ENCODE measurements at places on chromosomes 6 and 20.
A peak's percentile ranks its signal among the peaks of the same experiment; 100 is the strongest.

DNA sequence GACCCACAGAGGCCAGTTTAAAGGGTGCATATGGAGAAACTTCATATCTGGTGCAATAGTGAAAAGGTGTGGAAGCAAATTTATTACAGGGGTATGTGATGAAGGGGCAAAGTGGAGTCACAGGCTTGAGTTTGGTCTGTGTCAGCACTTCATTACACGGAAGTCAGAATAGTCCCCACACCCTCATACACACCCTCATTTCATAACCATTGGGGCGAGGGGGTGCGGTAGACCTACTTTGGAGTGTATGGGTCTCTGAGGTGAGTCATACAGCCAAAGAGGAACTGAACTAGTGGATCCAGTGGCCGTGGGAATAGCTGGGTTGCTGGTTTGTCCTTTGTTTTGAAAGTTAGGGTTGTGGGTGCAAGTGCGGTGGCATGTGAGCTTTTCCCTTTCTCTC lies 3.3 kb downstream of the TM9SF4 start:
- DNase-seq, result no peak

DNA sequence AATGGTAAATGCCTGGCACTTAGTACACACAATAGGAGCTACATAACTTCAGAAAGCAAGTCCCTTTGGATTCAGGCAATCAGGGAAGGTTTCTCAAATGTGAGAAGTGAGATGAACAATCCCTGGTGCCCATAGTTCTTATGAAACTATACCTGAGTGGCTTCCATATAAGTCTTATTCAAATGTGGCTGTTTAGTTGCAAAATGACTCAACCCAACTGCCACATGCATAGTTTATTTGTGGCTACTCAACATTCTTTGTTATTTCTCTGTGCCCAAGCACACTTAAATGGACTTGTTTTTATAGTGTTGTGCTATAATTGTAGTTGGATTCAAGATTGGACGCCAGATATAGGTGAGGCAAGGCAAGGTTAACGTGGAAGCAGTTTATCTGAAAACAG lies 93.7 kb upstream of the ATXN1 start:
- DNase-seq, result no peak

- DNase-seq, result no peak
Measured at GRCh38 chr6:37630281-37630799, 67.3 kb downstream of the MDGA1 start.

DNA sequence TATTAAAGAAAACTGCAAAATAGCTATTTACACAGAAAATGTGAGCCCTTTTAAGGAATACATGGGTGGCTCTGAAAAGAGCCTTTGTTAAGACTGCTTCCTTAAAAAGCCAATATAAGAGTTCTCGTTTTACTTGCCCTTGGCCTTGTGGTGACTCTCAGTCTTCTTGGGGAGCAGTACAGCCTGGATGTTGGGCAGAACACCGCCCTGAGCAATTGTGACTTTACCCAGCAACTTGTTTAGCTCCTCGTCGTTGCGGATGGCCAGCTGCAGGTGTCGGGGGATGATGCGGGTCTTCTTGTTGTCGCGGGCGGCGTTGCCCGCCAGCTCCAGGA lies 111.5 kb downstream of the HFE start:
- no peak for DNase-seq

- DNase-seq, result no peak
Measured at GRCh38 chr6:150006961-150007464, 18.3 kb downstream of the RAET1L start.

DNA sequence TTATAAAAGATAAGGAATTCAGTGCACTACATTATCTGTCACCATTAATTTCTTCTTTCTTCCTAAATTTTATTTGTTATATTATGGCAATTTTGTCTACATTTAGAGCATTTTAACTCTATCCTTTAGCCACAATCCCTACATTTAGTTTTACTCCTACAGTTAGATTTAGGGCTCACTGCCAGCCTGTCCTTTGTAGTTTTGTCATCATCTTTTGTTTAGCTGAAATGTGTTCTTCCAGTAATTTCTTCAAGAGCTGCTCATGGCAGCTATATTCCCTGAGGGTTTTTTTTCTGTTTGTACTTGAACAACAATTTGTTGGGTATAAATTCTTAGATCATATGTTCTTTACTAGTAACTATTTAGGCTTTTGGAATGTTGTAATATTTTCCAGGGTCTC lies 72.7 kb upstream of the B3GAT2 start:
- no peak for DNase-seq

- peak; percentile 40 for DNase-seq
Measured at GRCh38 chr20:25865715-25866656, 169.3 kb upstream of the ZNF337 start.

DNA sequence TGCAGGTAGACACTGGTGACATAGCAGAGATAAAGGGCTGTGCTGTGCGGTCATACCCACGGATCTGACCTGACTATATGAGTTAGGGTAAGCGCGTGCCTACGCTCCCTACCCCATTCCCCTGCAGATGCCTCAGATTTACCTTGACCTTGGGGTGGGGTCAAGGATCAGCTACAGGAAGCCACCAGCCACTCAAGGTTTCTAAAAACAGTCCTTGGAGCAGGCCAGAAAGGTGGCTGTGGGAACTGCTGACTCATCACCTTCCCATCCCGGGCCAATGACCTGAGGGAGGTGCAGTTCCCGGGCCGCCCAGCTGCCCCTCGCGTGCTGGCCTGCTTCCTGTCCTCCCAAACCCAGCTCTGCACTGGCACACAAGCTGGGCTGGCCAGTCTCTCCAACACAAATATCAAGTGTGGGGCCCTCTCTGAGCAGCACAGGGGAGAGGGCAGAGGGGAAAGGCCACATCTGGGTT lies 23.0 kb downstream of the KCNK5 start:
- DNase-seq, result no peak

GRCh38 chr6:7878401-7878964 lies 32.1 kb downstream of the TXNDC5 start:
- DNase-seq, result no peak

GRCh38 chr6:116144605-116145004 lies 18.7 kb upstream of the COL10A1 start:
- DNase-seq, result no peak

DNA sequence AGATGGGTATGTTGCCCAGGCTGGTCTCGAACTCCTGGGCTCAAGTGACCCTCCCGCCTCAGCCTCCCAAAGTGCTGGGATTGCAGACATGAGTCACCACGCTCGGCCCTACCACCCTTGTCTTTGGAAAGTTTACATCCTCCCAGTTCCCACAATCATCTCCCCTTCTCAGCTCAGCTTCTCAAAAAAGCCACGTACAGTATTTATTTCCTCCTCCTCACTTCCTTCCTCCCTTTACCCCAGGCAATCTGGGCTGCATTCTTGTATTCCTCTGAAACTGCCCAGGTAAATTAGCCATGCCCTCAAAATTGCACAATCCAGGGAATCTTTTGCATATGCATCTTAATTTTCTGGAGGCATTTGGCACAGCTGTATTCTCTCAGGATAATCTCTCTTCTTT lies 7.4 kb upstream of the SLC23A2 start:
- no peak for DNase-seq

DNA sequence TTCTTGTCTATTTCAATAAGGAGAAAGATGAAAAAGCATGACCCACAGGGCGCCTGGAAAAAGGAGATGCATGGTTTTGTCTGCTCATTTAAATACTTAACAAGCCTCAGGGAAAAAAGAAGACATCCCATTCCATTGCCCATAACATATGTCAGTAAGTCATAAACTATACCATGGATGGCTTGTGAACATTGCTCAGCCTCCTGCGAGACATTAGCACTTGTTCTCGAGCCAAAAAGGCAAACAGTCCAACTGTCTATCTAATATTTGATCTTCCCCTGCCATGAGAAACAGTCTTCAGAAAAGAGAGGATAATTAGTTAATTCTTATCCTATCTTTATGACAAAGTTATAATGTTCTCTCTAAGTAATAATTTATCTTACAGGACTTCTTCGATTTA lies 527.4 kb downstream of the HACE1 start:
- DNase-seq, result no peak

DNA sequence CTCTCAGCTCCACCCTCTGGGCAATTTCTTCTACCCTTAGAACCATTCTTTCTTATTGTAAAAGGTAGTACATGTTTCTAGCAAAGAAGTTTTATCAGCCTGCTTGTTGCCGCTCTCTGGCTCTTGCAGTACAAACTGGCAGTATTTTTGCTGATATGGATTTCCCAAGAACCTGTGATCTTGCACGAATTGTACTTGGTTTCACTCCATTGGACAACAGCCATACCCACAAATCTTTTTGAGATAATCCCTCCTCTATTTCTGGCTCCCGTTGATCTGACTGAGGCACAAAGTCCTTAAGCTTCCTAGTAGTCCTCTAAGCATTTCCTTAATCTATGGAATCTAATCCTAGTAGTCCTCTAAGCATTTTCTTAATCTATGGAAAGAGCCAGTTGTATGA lies 487.0 kb upstream of the PTCHD4 start:
- DNase-seq, result no peak

- DNase-seq, result no peak
Measured at GRCh38 chr20:13874394-13875157, 89.7 kb downstream of the NDUFAF5 start.

DNA sequence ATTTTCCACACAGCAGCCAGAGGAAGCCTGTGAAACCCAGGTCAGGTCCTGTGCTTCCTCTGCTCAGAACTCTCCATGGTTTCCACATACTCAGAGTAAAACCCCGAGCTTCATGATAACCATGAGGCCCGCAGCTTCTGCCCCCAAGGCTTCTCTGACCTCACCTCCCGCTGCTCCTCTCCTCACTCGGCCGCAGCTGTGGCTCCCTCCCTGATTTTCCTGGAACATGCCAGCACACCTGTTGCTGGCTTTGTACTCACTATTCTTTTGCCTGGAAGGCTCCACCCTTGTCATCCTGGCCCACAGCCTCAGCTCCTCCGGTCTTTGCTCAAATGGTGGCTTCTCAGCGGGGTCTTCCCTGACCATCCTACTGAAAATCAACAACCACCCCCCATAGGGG lies 341.7 kb downstream of the PREX1 start:
- DNase-seq, result no peak

DNA sequence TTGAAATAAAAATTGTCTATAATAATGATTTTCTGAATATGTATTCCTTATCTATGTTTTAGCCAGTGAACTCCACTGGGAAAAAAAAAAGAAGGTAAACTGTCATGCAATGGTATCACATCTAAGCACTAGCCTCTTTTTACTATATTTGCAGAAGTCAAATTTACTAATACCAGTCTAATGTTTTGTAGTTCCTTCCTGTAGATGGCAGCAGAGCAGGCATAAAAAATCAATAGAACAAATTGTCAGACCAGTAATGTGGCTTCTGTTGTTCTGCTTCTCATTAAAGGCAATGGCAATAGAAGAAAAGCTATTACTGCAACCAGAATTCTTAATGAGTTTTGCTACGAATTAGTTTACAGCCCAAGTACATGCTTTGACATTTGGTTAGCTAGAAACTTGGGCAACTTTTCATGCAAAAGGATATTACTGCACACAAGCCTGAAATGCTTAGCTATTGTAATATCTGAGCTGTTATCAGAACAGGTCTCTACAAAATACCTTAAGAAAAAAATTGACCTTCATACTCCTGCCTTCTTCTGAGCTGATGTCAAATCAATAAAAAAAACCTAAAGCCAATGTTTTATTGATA lies 476.9 kb downstream of the KHDRBS2 start:
- DNase-seq, result no peak

DNA sequence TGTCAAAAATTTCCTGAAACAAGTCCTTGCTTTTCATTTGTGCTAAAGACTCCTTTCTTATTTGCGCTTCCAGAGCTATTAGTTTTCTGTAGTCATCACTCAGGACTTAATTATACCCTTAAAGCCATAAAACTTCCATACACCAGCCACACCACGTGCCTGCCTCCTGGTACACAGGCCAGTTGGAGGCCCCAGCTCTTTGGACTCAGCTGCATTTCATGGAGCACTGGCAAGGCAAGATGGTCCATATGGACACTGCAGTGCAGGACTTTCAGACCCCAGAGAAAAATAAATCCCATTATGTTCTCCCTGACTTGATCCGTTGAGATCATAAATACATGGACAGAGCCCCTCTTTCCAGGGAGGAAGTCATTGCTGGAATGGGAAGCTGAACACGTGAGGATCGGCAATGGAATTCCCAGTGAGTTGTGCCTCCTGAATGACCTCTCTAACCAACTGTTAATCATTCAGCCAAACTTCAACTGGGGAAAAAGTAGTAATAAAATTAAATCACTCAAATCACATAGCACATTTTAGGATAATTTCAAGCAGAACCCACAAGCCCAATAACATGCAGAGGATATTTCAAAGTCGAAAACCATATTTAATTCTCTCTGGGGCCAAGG lies 173.1 kb downstream of the HACE1 start:
- no peak for DNase-seq

DNA sequence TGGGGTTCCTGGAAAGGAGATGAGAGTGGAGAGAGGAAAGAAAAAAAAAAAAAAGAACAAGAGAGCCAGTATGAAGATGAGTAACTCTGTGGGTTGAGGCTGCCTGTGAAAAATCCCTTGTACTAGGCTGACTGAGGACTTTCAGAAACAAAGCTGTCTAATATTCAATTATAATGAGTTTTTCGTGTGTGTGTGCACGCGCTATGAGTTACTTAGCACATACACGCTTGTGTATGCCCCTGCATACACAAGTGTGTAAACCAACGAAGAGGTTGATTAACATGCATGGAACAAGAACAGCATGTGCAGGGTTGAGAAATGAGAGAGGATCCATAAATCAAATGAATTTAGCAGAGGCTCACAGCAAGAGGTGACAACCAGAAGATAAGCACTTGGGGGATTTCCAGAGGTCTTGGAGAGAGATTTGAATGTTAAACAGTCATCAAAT lies 4.8 kb upstream of the RBPJL start:
- DNase-seq, result no peak

DNA sequence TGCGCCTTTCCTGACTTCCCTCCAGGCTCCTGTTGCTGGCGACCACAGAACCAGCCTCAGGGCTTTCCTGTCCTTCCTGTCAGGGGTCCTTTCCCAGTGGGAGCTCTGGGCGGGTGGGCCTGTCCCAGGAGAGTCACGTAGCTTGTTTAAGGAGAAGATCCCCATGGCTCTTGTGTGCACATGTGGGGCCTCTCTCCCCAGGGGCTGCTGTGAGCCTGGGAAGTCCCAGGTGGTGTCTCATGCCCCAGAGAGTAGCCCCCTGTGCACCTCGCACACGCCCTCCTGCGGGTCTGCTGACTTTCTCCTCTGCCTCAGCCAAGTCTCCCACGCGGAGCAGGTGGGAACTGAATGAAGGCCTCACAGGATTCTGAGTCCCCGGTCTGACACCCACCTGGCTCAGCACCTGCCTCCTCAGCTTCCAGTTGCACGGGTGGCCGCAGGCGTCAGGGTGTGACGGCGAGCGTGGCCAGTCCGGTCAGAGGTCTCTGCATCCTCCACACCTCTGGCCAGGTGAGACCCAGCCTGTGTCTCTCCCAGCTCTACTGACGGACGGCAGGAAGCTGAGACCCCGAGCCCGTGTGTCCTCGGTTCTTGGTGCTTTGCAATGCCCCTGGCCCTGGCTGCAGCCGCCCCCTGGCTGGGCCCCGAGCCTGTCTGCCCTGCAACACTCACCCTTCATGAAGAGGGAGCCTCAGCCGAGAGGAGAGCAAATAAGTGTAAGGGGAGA lies 5.6 kb upstream of the NKAIN4 start:
- no peak for DNase-seq

DNA sequence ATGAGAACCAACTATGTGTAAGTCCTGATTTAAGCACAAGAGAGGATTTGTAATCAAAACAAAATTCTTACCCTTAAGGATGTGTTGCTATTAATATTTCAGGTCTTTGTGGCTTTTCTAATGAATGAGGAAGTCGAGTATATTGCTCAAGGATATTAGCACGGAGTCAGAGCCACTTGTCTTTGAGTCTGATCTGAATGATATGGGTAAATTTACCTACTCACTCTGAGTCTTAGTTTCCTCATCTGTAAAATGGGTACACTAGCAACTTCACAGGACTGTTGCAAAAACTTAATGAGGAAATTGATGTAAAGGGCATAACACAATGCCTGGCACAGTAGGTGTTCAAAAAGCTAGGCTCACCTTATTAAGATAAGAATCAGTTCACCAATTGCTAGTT lies 30.0 kb upstream of the QKI start:
- no peak for DNase-seq
